CD14-positive monocyte (primary cell): ENCODE measurements at places on chromosomes 4 and X.

GRCh38 chrX:51798701-51799100 is 55.5 kb downstream of the GSPT2 start:
- no peak for DNase-seq

DNA sequence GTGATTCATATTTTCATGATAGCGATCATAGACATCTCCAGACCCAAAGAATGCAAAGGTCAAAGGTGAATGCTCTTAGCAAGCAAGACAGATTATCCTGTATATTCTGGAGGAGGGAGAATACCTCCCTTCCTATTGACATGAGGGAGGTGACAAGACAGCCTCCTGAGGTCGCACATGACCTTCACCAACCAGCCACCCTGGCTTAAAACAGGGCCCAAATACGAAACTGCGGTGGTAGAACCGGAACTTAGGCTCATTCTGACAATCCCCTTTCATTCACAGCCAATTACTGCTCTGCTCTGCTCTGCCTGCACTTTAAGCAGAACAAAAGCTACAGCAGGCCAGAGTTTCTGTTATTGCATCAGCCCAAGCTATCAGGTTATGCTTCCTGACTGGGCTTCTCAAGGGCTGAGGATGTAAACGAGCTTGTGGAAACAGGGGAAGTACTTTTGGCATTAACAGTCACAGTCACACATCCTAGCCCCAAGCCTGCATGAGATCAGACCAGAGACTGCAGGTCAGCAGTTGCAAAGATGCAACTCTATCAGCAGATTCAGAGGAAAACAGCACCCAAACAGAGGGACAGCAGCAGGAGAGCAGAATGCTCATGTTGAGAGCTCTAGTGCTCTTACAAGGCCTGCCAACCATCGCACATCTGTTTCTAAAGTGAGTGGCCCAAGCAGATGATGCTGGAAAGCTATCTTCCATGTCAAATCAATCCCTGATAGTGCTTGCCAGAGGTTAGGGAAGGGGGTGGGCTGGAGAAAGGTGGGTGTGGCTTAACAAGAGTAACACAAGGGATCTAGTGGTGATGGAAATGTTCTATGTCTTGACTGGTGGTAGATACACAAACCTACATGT is 51.3 kb upstream of the MAP3K15 start:
- peak; percentile 31 for DNase-seq

GRCh38 chrX:135434258-135435138 is 12.8 kb downstream of the SMIM10L2A start:
- no peak for DNase-seq

DNA sequence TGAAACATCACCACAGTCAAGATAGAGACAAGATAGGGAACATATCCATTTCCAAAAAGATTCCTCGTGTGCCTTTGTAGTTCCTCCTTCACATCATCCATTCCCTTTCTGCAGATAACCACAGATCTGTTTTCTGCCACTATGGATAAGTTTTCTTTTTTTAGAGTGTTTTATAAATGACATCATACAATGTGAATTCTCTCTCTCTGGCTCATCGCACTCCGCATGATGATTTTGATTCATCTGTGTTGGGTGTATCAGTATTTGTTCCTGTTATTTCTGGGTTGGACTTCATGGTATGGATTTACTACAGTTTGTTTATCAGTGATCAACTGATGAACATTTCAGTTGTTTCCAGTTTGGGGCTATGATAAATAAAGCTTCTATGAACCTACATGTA is 23.2 kb upstream of the ANXA3 start:
- no peak for DNase-seq

GRCh38 chrX:150326541-150327247 is 36.4 kb upstream of the MAMLD1 start:
- no peak for DNase-seq

GRCh38 chr4:127307996-127308395 is 324.8 kb upstream of the INTU start:
- no peak for DNase-seq

- DNase-seq, result no peak
Measured at GRCh38 chrX:17077361-17077760, 130.9 kb downstream of the REPS2 start.
